H9 (cell line): ENCODE measurements at places on chromosomes 4 and X.

- no peak for DNase-seq
Measured at GRCh38 chr4:10673817-10674369, 10.7 kb downstream of the CLNK start.

- DNase-seq, result no peak
Measured at GRCh38 chrX:23901060-23901459, 6.7 kb downstream of the APOO start.

DNA sequence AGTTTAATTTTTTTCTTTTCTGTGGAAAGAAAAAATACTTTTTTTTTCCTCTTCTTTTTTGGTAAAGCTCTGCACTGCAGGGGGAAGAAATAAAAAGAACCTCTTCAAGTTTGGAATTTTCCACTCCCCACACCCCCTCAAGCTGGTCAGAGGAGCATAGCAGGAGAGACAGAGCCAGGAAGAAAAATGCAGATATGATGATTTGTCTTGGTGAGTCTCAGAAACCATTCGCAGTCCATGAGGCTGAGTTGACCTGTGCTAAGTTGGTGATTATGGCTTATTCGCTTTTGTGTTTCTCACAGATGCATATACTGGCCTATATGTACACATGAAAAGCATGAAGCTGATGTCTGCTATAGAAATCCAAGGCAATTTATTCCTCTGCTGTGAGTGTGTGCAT is 205.9 kb downstream of the LDB2 start:
- no peak for DNase-seq

- DNase-seq, result peak; percentile 25
Measured at GRCh38 chr4:107098401-107098800, 62.3 kb upstream of the DKK2 start.

- DNase-seq, result no peak
Measured at GRCh38 chr4:7282786-7283440, 90.6 kb downstream of the SORCS2 start.

DNA sequence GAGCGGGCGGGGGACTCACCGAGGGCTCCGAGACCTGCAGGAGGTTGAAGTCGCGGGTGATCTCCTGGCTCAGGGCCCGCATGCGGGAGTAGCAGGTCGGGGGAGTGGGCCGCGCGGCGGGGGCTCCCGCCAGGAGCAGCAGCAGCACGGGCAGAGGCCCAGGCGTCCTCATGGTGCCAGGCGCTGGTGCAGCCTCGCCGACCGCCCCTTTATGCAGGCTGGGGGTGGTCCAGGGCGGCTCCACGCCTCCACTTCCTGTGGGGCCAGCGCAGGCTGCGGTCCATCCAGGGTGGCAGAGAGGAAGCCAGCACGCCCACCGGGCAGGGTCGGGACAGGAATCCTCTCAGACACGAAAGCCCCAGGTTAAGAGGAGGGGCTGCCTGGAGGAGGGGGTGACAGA is at the start of gene CYTL1:
Gene CYTL1, minus strand, starts transcription at position 185 of the 400 bp plus-strand sequence. Its CDS starts 13 bp downstream, at position 172.
- DNase-seq, result peak; percentile 73

DNA sequence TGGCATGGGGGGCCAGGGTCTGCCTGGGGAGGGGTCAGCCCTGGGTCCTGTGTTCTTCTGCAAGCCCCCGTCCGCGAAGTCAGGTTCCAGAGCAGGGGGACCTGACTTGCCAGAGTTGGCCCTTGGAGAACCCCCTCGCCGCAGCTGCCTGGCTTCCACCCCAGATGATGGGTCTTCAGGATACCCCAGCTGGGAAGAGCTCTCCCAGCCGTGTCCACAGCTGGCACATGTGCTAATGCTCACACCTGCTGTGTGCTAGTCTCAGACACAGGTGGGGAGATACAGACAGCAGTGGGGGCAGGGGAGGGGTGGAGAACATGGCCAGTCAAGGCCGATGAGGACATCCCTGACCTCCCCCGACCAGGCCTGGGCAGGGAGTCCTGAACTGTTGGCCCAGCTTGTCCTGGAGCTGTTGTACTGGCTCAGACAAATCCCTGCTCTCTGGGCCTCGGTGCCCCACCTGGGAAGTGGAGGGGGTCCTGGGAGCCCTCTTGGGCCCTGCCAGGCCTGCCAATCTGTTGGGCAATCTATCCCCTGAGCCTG is 3.5 kb downstream of the ADRA2C start:
- DNase-seq, result no peak

DNA sequence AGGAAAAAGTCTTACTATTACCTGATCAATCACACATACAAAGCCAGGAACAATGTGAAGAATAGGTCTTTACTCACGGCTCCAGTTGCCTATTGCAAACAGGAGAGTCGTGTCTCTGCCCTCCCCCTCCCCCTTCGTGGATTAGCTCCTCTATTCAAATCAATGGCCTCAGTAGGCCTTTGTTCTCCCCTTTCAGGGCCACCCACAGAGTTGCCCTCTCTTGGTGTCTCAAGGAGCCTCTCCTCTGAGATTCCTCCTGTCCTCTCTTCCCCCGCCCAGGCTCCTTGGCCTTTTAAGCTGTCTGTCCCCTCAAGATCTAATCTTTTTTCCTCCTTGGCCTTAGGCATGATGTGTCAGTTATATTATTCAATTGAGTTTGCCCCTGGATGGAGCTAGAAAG is 107.2 kb upstream of the NALF2 start:
- DNase-seq, result peak; percentile 34

GRCh38 chr4:55830048-55830447 is 10.5 kb downstream of the EXOC1L start:
- DNase-seq, result no peak

GRCh38 chr4:139651282-139652194 is 14.1 kb upstream of the MGST2 start:
- DNase-seq, result peak; percentile 76

GRCh38 chrX:67717571-67717970 is 173.8 kb downstream of the AR start:
- no peak for DNase-seq

GRCh38 chr4:123481717-123482116 is 85.1 kb downstream of the SPRY1 start:
- no peak for DNase-seq

DNA sequence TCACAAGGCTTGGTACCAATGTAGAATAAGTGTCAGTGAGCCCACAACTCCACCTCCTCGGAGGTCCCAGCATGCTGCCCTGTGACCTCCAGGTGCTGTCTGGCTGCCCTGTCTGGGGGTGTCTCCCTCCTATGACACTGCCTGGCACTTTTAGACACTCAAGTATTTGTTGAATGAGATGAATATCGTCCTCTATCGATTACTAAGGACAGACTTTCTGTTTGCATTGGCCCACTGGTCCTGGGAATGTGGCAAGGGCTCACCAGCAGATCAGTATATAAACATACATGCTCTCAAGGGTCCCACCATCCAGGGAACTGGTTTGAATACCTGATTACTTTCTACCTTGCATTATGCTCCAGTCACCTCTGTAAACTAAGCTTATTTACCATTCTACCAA is 333.0 kb downstream of the NR3C2 start:
- DNase-seq, result no peak

DNA sequence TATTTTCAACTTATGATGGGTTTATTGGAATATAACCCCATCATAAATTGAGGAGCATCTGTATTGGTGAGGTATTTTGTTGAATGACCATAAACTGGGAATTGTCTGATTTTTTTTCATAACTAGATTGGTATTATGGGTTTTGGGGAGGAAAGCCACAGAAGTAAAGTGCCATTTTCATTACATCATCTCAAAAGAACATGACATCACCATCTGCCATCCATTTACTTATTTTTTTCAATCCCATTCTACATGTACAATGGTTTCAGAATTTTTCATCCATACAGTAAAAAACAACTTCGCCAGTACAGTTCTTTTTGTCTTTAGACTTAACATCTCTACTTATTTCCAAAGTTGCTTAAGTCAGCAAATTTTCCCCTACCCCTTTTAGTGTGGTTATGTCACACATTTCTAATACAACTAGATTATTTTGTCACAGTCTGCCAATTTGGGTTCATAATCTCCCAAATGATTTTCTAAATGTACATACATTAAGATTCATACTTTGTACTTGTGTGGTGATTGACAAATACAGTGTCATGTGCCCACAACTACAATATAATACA is 459.4 kb downstream of the IDS start:
- DNase-seq, result no peak

- DNase-seq, result no peak
Measured at GRCh38 chr4:138945401-138945800, 70.2 kb upstream of the NOCT start.

- DNase-seq, result peak; percentile 72
Measured at GRCh38 chrX:23952984-23953907, 45.4 kb downstream of the CXorf58 start.

- no peak for DNase-seq
Measured at GRCh38 chr4:97496298-97496873, 646.9 kb downstream of the STPG2 start.

DNA sequence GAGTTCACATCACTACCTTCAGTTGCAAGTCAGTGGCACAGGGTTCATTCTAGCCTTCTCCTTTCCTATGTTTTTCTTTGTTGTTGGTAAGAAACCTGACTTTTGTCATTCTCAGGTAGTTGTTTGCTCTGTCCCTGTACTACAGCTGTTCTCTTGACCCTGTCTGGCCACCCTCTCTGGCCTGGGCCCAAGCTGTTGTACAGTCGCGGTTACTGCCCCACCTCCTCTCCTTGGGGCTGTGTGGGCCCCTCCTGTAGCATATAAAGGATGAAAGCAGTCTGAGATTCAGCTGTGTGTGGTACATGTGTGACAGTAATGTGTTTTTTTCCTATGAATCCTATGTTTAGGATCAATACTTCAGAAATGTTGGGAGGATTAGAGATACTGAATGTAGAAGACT is 12.5 kb downstream of the MOB1B start:
- no peak for DNase-seq

- DNase-seq, result no peak
Measured at GRCh38 chrX:149456476-149457245, 48.4 kb downstream of the IDS start.

DNA sequence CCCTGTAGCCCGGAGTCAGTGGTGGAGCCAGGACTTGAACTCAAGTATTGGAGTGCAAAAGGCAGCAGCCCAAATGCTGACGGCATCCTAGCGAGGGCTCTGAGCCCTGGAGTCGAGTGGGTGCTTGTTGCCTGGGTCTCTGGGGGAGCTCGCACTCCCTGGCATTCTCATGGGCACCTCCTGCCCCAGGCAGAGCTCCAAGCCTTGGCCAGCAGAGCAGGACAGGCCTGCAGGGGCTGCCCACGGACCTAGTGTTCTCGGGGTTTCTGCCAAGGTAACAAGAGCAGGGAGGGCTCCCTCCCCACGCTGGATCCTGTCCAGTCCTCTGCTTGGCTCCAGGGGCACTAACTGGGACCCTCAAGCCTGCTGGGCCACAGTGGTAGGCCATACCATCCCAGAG is 17.6 kb upstream of the WFS1 start:
- DNase-seq, result no peak

DNA sequence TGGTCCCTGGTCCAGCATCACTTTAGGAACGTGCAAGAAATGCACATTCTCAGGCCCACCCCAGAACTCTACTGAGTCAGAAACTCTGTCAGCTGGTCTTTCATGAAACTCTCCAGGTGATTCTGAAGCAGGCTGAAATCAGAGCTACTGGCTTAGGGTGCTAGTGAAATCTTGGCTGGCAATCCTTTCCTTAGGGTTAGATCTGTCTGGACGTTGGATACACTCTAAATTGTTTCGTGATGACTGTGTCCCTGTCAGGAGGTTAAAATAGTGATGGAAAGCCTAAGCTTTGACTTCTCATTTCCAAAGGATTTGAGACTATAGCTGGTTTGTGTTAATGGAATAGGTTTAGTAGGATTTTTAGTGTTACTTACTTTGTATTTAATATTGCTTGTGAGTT is 99.1 kb downstream of the ARHGAP10 start:
- DNase-seq, result no peak
